EH (cell line): ENCODE measurements at places on chromosomes 6 and 20.

DNA sequence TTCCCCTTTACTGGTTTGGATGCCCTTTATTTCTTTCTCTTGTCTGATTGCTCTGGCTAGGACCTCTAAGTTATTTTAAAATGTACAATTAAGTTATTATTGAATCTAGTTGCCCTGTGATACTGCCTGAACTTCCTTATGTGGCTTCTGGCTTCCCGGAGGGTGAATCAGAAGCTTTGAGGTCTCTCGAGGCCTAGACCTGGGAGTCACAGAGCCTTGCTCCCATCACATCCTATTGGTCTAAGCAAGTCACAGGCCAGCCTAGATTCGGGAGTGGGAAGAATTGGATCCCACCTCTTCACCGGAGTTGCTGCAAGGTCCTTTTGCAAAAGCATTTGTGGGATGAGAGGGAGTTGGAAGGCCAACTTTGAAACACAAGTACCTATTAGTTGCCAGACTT, 15.2 kb downstream of the BCAS4 start:
- DNase-seq = no peak

DNA sequence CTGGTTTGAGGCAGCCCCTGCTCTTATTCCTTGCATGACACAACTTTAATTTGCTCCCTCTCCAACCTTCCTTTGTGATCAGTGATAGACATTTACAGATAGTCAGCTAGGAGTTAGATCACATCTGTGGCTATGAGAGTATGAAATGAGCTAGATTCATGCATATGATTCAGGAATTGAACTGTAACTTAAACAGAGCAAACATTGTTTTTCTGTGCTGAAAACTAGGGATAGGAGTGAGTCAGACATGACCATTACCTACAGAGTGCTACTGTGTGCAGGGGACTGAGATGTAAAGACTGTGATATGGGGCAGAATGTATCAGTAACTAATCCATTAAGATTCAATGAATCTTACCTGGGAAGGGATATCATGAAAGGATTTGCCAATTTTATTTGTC, 279.4 kb upstream of the SPTLC3 start:
- DNase-seq = no peak

DNA sequence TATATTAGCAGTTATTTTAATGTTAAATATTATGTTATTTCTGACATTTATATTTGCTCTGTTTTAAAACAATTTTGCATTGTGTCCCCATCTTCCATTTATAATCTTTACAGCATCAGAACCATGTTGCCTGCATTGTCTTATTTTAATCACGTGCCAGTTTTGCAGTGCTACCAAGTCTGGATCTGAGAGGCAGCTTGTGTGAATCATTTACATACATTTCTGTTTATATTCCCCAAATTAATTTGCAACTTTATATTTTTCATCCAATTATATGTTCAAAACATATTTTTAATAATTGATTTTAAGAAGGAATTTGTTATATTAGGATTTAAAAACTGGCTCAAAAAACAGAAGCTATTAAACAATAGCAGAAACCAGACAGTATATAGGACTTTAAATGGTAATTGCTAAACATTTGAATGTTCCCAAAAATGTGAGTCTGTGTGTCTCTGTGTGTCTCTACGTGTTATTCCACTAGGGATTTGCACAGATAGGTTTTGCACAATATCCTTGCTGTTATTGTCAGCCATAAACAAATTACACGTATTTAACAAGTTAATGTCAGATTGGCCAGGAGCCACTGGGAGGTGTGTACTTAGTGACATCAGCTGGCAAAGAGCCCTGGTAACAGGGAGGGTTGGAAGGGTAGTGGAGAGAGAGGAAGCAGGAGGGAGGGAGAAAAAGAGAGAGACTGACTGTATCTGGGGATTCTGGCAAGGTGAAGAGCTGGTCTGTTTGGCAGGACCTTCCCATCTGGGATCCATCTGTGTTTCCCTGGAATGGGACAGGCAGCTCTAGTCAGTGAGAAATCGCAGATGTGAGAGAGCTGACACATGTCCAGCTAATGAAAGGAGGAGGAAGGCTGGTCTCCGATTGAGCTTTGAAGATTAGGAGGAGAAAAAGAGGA, 72.1 kb downstream of the CBFA2T2 start:
- peak; percentile 83 for DNase-seq

DNA sequence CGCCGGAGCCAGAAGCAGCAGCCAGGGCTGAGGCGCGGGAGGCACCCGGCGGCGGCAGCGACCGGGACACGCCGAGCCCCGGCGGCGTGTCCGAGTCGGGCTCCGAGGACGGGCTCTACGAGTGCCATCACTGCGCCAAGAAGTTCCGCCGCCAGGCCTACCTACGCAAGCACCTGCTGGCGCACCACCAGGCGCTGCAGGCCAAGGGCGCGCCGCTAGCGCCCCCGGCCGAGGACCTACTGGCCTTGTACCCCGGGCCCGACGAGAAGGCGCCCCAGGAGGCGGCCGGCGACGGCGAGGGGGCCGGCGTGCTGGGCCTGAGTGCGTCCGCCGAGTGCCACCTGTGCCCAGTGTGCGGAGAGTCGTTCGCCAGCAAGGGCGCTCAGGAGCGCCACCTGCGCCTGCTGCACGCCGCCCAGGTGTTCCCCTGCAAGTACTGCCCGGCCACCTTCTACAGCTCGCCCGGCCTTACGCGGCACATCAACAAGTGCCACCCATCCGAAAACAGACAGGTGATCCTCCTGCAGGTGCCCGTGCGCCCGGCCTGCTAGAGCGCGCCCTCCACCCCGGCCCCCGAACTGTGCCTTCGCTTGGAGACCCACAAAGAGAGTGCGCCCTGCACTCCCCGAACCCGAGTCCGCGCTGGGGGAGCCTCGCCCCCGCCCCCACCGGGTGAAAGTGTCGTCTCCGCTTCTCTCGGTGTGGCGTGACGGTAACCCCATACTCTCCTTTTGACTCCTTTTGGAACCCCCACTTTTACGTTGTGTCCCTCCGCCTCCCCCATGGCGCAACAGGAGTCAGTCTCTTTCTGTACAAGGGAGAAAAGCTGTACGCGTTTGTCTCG, 1.6 kb downstream of the INSM1 start:
- no peak for DNase-seq

GRCh38 chr20:16167423-16168130, 405.7 kb downstream of the KIF16B start:
- DNase-seq = no peak

- no peak for DNase-seq
Measured at GRCh38 chr6:163527291-163527690, 112.8 kb downstream of the QKI start.

DNA sequence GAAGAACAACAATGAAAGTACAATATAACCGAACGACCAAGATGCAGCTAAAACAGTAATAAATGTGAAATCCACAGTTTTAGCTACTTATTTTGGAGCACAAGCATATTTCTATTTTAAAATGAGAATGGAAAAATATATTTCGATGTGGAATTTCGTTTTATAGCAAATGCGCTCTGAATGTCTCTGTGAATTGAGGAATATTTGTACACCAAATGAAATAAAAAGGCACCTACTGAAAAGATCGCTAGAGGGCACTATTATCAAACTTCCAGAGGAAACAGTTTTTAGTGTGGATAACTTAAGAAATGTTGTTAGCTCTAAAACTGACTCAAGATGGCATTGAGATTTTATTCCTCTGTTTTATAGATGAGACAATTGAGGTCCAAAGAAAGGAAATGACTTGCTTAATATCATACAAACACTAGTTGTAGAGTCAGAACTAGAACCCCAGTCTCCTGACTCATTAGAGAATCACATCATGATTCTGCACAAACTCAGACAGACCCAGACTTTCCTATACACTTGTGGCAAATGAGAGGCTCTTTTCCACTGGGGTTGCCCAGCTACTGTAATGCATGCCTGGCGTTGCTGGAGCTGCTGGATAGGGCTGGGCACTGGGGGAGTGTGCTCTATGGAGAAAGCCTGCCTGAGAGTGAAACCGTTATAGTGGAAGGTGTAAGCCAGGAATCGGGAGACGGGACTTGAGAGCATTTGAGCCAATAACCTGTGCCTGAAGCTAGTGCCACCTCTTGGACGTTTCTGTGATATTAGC, 51.9 kb downstream of the GCLC start:
- DNase-seq = peak; percentile 67

GRCh38 chr6:107642095-107642860, 152.4 kb downstream of the SOBP start:
- no peak for DNase-seq

DNA sequence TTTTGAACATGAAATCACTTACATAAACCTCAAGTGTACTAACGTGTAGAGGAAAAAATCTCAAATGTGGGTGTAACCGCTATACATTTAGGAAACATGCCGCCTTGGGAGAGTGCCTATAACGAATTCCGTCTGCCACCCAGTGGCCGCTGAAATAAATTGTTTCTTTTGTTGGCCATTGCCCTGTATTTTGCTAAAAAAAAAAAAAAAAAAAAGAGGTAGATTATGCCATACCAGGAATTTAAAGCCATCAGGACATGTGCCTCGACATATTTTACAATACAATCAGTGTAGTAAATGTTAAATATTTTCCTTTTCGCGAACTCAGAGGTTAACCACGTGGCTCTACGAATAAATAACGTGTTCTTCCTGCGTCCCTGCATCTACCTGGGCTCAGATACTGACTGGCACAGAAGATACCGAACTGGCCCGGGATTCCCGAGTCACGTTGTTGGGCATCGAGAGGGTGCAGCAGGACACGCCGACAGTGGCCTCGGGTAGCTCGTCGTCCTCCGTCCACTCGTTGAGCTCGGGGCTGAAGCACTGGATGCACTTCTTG, 14.3 kb downstream of the KLHL31 start:
- peak; percentile 79 for DNase-seq

DNA sequence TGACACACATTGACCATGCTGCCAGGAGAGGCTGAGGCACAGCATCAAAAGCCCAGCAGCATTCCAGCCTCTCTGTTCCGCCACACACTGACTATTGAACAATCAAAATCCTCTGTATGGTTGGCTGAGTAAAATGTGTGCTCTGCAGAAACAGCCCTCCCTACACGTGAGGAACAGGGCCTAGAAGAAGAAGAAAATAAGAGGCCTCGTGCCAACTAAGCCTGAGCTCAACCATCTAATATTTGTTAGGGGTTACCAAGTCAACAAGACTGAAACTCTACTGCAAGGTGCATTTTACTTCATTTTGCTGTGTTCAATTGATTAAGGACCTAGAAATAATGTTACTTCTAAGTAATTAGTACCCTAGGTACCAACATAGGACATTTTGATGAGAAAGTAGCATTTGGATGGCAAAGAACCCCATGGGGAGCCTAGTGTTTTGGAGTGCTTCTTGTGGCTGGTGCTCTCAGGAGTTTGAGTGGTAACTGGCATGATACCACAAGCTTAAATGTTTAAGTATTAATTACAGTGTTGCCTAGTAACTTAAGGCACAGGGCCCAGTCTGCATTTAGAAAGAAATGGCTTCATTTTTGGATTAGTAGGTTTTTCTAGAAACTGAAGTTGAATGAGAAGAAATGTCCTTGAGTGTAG, 146.6 kb upstream of the PLN start:
- no peak for DNase-seq

DNA sequence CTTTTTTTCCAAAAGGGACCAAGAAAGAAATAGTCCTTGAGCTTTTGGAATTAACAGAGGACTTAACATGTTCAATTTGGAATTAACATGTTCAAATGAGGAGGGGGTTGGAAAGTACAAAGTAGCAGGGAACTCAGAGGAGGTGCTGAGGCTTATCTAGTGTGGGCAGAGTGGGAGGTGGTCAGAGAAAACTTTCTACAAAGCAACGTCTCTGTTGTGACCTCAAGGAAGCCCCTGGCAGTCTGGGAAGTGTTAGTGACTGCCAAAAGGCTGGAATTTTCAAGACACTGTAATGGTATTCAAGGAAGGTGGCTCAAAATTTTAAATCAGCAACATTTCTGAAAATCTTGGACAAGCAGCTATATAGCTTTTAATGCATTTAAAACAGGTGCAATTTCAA, 7.3 kb downstream of the ECI2 start:
- peak; percentile 21 for DNase-seq

DNA sequence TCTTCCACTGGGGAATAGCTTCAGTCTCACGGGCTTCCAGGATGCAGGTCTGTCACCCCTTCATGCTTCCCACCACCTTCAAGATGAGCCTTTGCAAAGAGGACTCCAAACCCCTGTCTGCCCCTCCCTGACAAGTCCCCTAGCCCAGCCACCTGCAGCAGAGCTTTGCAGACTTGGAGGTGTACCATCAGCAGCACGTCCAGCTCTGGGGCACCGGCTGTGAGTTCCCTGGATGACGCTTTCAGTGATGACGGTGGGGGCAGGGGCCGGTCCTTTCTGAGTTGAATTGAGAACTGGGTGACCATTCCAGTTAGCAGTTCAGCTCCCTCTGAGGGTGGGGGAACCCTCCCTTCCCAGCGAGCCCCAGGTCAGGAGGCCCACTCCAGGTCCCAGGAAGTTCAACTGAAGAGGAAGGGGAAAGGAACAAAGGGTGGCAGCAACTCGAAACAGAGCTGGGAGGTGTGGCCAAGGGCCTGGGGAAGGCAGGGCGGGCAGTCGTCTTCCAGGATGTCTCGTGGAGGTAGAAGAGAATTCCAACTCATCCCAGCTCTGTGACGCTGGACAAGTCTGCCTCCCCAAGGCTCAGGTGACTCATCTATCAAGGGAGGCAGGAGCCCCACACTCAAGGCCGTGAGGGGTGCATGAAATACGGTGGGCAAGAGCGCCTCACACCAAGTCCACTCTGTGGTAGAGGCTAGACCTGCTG, 86.0 kb downstream of the PTPN1 start:
- DNase-seq = peak; percentile 17

- DNase-seq = no peak
Measured at GRCh38 chr6:109183109-109183650, 87.9 kb downstream of the CEP57L1 start.

DNA sequence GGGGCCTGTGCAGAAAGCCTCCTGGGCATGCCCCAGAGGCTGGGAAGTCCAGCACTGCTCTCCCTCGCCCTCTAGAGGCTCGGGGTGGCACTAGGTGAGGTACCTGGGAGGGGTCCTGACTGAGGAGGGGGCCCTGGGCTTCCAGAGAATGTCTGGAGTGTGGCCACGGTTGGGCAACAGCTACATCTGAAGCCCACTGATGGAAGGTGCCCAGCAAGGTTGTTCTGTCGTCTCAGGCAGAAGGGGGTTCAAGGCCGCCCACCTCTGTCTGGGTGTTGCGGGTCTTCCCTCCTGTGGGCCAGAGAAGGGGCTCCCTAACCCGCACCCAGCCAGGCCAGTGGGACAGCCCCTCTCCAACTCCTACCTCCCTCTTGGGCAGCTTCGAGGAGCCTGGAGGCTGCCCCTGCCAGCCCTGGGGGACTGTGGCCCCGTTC, 11.4 kb upstream of the VEGFA start:
- DNase-seq = no peak

- DNase-seq = no peak
Measured at GRCh38 chr6:150511313-150511712, 88.4 kb upstream of the PLEKHG1 start.
